ENCODE measurements at places on chromosomes 11 and 22.

- DNase-seq: peak; percentile 40
Measured at GRCh38 chr22:19815093-19815822, 39.4 kb downstream of the GNB1L start.

GRCh38 chr22:19591568-19591967 lies 67.4 kb upstream of the CLDN5 start:
- DNase-seq: no peak

DNA sequence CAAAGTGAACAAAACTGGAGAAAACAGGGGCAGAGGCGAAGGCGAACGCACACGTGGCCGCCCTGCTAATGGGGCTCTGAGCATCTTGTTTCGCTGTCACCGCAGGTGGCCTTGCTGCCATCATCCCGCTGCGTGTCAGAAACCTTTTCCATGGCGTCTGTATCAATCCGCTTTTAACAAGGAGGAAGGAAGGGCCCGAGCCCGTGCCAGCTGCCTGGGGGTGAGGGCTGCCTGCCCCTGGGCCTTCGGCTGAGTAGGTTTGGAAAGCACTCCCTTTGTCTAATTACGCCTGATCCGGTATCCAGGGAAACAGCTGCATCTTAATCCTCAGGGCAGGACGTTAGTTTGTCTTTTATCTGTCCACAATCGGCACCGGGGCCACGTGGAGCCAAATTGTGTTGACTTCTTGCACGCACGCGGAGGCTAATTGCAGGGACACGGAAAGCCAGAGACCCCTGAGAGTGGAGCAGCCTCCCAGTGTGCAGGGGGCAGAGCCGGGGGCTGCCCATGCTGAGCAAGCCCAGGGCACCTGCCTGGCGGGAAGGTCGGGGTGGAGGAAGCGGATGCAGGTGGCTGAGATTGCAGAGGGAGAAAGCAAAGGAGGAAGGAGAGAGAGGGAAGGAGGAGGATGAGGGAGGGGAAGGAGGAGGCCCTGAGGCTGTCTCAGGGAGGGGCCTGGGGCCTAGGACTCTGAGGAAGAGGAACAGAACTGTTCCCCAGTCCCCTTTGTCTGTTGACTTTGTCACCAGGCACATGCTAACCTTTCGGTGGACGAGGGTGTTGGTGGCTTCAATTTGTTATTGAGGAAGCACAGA lies 19.2 kb upstream of the TH start:
- no peak for DNase-seq

GRCh38 chr11:64102005-64102738 lies 63.7 kb downstream of the MACROD1 start:
- peak; percentile 16 for DNase-seq

DNA sequence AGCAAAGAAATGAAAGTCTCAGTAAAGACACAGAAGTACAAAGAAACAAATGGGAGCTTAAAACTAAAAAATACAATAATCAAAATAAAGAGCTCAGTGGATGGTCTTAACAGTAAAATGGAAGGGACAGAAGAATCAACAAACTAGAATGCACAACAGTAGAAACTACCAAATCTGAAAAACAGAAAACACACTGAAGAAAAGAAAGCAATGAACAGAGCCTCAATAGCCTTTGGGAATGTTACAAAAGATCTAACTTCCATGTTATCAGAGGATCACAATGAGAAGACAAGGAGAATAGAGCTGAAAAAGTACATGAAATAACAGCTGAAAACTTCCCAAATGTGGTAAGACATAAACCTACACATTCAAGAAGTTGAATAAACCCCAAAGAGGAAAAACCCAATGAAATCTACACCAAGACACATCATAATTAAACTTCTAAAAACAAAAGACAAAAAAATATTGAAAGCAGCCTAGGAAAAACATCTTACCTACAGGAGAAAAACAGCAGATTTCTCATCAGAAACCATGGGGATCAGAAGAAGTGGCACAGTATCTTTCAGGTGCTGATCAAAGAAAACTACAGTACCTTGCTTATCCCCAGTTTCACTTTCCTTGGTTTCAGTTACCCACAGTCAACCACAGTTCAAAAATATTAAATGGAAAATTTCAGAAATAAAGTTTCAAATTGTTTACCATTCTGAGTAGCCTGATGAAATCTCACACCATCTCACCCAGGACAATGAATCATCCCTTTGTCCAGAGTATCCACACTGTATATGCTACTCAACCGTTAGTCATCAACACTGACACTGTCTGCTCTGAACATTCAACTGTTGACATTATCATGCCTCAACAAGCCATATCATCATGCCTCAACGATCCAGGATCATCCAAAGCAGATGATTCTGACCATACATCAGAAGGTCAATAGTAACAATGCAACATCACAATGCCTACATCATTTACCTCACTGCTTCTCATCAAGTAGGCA lies 22.2 kb downstream of the RRAS2 start:
- peak; percentile 98 for DNase-seq

- DNase-seq: no peak
Measured at GRCh38 chr11:76682684-76683083, 12.1 kb upstream of the LRRC32 start.

DNA sequence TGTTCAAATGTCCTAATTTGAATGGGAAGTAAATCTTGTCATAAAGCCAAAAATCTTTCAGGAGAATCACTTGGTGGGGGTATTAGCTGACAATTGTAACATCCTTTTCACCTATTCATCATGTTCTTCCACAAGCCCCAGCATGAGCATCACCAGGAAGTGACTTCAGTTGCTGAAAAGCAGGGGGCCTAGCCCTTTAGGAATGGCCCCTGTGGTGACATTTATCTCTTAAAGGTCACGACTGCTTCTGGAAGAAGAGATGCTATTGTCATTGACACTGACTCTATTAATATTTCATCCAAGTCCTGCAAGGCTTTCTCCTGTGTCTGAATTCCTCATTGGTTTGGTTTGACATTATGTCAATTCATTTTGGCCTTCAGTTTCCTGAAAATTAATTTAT lies 92.6 kb downstream of the OR5AK2 start:
- no peak for DNase-seq

GRCh38 chr11:44192017-44192385 lies 96.5 kb downstream of the EXT2 start:
- no peak for DNase-seq

DNA sequence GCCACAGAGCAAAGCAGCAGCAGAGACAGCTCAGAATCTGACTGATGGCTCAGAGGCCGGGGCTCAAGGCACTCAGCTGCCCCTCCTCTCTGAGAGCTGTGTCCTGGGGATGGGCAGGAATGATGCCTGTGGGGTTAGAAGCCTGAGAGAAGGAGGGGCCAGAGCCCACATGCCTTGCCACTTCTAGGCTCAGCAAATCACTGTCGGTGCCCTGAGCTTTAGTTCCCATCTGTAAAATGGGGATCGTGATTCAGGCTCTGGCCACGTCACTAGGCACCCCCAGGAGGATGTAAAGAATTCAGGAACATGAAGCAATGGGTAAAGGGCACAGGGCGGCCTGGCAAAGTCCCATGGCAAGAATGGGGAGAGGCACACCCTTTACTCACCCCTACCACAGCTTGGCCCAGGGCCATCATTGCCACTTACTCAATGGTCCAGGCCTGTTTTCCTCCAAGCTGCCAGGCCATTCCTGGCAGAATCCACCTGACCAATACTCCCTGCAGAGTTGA lies 3.4 kb upstream of the CDC42EP2 start:
- peak; percentile 71 for DNase-seq

DNA sequence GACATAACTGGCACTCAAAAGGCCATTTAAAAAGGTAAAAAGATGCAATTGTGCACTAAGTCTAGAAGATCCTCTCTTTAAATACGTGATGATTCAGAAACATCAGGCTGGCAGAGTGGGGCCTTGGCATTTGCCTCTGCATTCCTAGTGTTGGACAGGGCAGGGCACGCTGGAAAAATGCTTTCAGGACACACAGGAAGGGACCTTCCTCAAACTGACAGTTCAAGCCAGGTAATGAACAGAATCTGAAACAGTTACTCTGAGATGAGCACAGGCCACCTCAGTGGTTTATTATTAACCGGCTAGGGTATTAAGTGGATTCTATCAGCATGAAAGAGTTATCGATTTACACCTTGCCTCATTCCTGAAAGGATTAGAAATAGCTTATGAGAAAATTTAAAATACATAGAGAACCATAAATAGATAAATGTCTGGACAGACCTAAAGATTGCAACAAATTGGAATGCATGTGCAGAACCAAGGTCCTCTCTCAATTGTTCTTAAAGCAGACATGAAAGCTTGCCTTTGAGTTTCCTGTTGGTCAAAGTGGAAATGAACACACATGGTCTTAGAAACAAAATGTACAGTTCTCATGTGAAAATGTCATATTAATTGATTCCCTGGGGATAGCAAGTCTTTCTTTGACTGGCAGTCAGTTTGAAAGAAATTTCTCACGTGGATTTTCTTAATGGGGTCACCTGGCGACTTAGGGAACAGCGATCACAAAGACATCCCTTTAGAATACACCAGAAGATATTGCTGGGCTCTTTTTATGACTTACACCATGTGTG lies 21.5 kb upstream of the CSNK2A3 start:
- DNase-seq: no peak

DNA sequence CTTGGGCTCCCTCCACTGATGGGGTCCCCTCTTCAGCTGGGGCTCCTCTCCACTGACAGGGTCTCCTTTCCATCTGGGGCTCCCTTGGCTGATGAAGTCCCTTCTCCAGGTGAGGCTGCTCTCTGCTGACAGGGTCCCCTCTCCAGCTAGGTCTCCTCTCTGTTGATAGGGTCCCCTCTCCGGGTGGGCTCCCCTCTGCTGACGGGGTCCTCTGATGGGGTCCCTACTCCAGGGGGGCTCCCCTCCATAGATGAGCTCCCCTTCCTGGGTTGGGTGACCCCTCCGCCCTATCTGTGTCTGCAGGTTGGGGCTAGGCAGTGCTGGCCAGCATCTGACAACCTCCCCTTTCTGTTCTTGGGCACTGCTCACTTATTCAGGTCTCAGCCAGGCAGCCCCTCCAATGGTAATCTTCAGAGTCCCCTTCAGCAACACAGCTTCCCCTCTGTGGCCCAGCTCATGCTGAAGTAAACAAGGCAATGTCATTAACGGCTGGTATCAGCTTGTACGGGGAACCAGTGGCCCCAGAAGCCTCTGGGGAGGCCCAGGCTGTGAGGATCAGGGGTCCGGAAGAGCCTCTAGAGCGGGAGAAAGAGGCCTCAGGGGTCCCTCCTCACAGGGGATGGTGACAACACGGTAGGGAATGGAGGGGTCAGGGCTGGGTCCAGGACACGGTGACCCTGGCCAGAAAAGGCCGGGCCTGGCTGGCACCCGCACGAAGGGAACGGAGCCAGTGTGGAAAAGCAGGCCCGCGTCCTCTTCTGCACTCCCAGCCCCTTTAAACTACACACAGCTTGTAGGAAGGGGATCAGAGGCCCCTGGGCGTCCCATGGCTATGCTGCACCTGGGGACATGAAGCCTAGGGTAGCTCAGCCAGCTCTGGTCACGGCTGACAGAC lies 9.6 kb upstream of the CD81 start:
- DNase-seq: no peak

DNA sequence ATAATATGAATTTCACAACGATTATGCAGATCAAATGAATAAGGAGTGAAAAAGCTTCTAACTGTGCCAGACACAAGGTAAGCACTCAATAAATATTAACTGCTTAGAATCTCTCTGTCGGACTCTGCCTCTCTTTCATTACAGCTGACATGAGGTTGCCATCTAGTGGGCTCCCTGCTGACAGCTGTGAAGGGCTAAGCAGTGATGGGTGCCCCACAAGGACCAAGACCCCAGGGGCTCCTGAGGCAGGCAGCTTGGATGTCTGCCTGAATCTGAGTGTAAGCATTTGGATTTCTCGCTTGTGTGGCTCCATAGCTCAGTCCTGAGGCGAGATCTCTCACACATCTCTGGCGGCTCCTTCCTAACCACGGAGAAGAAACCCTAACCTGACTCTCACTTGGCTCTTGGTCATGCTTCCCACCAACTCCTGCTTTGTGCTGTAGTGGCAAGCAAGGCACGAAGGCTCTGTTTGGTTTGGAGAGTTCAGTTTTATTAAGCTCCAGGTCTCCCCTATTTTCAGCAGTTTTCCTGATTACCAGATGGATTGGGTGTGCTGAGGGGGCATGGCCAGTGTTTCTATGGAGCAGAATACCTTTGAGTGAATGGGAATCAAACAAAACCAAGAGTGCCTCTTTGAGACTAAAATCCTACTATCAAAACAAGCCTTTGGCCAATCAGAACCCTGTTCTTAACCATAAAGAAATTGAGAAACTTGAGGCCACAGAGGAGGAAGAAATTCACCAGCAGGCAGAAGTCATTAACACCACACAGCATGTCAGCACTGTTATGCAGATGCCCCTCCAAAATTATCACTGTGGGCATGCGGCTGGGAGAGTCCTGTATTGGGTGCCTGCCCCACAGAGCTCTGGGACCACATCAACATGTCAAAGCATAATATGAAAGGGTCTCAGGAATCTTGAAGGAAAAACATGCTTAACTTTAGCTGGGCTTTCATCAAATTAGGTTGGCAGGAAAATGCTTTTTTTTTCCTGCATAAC lies 152.8 kb upstream of the NTM start:
- DNase-seq: peak; percentile 2

GRCh38 chr11:93444617-93445073 lies 98.5 kb downstream of the SMCO4 start:
- DNase-seq: peak; percentile 19

DNA sequence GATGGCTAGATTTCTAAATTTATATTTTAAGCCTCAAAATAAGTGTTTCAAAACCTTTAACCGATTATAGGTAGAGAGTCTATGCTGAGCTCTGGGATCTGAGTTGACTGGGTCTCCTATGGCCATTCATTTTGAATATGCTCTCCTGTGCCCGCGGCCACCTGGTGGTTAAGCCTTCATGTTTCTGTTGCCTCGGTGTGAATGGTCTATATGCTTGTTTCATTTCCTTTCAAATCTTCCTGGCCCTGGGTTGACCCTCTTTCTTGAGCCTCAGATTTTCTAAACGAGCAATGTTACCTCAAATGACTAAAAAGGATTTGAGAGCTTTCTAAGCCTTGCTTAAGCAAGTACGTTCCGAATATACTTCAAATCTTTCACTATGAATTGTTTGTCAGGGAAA lies 789.4 kb upstream of the KIRREL3 start:
- no peak for DNase-seq

DNA sequence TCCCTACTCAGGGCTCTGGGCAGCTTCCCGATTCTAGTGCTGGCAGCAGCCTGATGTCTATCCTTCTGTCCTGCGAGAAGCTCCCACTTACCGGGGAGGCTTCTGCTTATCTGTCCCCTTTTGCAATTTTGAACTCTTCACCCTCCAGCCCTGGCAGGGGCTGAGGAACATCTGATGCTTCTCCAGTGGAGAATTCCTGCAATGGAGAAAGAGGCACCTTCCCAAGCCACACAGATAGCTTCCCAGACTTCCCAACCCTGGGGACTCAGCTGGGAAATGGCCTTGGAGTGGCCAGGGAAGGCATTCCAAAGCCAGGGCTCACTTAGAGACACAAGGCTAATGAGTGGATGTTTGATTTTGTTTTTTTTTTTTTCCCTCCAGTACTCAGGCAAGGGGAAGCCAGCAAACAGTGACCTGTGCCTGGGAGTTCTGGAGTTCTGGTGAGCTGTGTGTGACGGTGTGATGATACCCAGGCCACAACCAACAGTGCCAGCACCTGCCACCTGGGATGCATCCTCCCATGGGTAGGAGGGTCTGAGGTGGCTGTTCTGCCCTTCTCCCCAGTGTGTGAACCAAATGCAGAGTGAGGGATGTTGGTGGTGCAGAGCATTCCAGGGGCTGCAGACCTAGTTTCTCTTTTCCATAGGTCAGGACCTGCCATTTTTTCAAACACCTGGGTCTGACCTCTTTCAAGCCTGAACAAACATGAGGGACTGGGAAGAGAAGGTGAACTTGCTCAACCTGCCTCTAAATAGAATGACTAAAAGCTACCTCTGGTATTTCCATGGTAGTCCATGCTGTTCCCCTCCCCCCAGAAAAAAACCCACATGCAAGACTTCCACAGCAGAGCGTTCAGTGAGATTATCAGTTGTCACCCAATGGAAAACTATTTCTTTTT lies 95.1 kb downstream of the CCDC81 start:
- no peak for DNase-seq

- no peak for DNase-seq
Measured at GRCh38 chr11:68440224-68440623, 20.3 kb upstream of the PPP6R3 start.

Data from fibroblast of mammary gland (primary cell).